ENCODE measurements at places on chromosomes 2 and 18. TPM values are rescaled to one million over a fixed set of nuclear protein-coding genes. Genes with fewer than 3 reads are reported as not detected.

The PROM2 gene
- polyA plus RNA-seq: 6.0 TPM

- no peak for DNase-seq
Measured at GRCh38 chr2:238024986-238025385, 35.8 kb upstream of the SCLY start.

DNA sequence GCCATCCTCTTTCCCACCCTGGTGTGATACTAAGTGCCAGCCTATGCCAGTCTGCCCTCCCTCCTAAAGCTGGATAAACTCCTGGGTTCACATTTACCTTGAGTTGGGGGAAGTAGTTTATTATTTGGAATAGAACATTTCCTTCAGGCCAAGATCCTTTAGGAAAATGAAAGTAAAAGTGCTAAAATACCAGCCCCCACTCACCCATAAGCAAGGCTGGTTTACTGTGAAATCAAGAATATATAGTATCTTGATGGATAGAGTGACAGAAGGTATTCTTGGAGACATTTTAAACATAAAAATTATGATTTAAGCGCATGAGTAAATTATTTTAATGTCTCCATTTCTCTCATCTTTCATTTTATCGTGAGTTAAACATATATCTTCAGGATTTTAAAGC lies 27.1 kb downstream of the ZNF532 start:
- DNase-seq: no peak

DNA sequence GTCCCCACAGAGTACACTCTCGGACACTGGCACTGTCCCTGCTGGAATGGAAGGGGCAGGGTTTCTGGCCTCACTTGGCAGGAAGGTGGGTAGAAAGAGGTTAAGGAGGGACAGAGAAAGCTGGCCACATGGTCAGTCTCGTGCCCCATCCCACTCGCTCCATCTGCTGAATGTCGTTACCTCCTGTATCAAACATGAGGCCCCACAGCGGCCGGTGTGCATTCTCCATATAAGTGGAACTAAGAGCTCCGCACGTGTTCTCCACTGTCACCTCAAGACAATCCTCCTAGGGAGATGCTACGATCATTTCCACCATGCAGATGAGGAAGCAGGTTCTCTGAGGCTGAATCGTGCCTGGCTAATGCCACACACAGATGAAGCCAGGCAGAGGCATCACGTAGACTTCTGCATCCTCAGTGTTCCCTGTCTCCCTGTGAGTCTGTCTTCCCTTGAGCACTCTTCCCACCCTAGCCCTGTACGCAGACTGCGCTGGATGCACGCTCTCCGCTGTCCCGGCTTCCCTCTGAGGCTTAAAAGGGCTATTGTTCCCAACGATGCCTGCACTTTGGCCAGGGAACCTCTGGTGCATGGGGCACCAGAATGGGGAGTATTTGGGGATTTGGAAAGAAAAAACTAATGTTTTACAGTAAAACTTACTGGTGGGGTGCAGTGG lies 35.1 kb downstream of the MAL start:
- no peak for DNase-seq

DNA sequence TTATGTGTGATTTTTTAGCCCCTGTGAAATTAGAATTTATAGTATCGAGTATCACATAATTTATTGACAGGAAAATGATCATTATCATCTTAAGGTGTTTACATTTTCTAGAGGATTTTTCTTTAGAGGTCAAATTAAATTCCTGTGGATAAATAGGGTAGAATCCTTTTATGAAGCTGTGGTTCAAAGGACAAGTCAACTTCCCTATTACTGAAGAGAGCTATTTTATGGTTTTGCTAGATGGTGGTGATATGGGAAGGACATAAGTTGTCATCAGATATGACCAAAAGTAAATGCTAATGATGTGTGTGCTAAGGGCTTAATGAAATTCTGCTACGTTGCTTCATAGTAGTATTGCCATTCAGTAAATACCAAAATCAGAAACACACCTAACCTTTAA lies 80.1 kb downstream of the EML4 start:
- DNase-seq: no peak

The TGFA gene
- polyA plus RNA-seq: 3.7 TPM

The PIEZO2 gene
- 0.30 TPM for polyA plus RNA-seq

- DNase-seq: no peak
Measured at GRCh38 chr2:147211484-147211883, 633.3 kb upstream of the ACVR2A start.

The RAB17 gene
- polyA plus RNA-seq: 83.8 TPM

DNA sequence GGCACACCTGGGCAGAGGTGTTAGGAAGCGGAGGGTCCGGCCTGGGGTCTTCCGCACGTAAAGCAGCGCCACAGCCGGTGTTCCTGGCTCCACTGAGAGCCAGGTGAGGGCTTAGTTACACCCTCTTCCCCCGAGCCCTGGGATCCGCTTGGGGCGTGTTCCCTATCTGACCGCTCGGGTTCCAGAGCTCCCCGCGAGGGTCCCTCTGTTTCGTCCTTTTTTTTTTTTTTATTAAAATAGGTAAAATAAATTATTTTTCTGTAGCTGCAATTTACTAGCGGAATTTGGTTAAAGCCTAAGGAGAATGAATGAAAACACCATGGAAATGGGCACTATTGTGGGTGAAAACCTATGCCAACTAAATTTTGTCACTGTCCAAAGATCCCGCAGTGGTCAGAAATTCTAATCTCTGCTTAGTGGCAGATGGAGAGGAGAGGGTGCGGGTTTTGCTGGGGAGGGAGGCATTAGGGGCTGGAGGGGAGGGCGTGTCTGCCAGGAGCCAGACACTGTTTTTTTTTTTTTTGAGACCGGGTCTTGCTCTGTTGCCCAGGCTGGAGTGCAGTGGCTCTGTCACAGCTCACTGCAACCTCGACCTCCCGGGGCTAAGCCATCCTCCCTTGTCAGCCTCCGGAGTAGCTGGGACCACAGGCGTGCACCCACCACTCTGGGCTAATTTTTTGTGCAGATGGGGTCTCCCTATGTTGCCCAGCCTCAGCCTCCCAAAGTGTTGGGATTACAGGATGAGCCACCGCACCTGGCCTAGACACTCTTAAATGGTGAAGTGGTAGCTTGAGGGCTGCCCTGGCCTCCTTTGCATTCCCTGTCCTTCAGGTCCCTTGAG lies 834 bp downstream of the PDCL3 start:
- peak; percentile 22 for DNase-seq

DNA sequence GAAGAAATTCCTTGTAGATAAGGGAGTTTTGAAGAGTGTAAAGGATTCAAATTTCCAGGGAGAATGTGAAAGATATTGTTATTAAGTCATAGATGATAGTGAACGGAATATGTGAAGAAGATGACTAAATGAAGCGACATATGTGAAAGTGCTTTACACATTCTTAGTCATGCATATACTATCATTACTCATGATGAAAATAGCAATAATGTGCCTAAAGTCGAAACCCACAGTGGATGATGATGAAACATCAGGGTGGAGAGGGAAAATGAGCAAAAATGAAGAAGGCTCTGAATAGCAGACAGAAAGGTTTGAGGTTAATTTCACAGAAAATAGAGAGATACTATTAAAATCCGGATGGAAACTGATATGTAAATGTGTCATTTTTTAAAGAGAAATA lies 1237.1 kb downstream of the LRP1B start:
- no peak for DNase-seq

The TRAPPC8 gene
- 11.5 TPM for polyA plus RNA-seq

DNA sequence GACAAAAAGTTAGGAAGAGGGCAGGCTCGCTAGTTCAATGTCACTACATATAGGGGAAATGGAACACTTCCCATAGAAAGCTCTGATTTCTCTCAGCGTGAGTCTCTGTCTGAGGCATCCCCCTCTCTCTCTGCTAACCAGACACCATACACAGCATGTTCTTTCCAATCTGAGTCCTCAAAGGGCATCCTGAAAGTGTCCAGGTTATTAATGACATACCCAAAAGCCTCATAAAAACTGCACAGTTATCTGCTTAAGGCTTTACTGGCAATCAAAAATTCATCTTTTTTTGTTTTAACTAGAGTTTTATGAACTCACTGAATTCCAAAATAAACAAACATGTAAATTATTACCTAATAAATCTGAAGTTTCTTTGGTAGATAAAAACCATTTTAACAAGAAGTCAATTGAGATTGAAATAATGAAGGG lies 137.4 kb downstream of the AFF3 start:
- DNase-seq: no peak

The SNTG2 gene
- 1.1 TPM for polyA plus RNA-seq

DNA sequence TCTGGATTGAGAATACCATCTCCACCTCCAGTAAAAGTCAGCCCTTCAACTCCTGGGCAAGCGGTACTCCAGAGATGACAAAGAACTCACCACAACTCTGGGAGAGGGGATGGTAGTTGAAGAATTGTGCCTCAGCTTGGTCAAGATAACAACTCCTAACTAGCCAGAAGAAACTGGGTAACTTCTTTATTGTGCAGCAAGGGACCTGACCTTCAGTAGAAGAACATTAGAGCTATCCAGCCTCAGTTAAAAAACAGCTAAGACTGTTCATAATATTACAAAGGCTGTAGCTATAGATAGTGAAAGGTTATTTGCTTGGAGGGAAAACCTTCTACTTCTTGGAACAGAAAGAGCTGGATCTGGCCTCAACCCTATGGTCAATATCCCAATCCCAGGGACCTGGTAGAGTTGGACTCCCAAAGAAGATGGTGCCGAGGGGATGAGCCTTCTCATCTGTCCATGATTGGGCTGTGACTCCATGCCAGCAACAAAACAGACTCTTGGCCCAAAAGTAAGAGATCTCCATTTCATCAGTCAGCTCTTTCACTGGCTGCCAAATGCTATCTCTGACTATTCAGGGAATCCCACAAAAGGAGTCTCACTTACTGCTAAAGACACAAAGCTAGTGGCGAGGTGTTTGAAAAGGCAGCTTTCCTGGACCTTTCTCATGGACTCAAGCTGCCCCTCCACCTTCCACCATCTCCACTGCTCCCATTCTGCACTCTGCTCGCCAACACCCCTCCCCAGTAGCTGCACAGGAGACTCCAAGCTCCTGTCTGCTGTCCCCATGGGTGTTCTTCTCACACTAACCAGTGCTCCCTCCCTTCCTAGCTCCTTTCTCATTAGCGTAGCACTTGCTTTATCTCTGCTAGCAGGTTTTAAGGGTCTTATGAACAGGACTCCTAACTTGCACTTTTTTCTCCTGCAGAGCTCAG lies 145.8 kb downstream of the CAPN13 start:
- no peak for DNase-seq

- DNase-seq: no peak
Measured at GRCh38 chr2:62760555-62760954, 55.0 kb downstream of the EHBP1 start.

The CCBE1 gene
- 0.61 TPM for polyA plus RNA-seq

DNA sequence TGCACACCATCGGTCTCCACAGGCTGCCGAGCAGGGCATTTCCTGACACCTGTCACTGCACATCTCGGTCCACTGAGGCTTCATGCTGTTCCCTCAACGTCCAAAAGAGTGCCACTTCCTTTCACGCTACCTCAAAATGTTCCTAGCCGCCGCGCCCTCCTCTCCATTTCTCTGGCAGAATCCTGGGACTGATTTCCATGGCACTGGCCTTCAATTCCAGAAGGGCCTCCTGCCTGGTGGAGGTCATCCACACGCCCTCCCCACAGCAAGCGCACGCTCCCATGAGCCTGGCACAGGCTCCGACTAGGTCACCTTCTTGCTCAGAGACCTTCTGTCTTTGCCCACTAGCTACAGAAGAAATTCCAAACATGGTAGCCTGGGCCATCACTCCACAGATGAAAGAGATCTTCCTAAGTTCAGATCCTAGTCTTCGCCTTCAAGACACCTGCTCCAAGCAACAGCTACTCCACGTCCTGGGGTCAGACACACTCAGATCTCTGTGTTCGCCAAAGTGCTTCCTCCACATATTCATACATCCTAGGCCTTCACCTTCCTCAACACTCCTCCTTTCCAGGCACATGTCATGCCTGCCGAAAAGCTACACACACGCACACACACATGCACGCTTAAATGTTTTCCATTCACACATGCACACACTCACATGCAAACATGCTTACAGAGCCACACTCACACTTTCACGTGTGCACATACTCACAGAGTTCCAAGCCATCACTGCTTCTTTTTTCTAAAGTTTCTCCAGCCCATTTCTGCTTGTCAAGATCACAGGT lies 94.0 kb downstream of the PXDN start:
- no peak for DNase-seq

The RAB27B gene
- polyA plus RNA-seq: 23.2 TPM

GRCh38 chr2:219641390-219642068 lies 14.1 kb downstream of the SLC4A3 start:
- DNase-seq: no peak

DNA sequence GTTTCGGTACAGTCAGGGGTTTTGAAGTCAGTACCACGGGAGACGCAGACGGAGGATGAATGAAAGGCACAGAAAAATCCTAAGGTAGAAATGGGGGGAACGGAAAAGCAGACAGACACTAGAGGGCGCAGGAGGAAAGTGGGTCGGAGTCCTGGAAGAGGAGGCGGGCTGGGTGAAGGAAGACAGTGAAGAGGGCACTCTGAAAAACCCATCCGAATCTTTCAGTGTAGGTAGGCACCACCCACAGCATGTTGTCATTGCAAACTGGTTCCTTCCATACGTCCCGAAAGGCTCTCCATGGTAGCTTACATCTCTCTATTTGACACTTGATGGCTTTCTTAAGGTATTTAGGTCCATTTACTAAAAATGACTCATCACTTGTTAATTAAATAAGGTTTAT lies 18.5 kb upstream of the ZNF236 start:
- peak; percentile 67 for DNase-seq

- DNase-seq: no peak
Measured at GRCh38 chr2:200100027-200100426, 144.6 kb downstream of the MAIP1 start.

- no peak for DNase-seq
Measured at GRCh38 chr2:152701198-152701597, 16.1 kb downstream of the PRPF40A start.

The ANKRD30B gene
- polyA plus RNA-seq: not detected

DNA sequence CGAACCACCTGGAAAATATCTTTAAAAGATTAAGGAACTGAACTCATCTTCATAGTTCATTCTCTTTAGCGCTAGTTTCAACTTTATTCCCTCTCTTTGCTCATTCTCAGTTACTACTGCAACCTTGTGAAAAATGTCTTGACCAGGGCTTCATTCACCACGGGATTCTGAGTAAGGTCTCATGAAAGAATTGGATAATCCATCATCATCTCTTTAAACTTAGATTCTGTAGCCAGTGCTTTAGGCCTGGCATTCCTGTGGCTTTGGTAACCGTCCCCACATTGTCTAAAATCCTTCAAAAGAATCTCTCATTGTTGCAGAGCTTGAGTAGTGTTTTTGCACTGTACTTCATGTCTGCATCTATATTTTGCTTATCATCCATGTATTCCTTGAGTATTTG lies 229.5 kb downstream of the ETAA1 start:
- DNase-seq: no peak

GRCh38 chr2:185188656-185189055 lies 549.9 kb upstream of the FSIP2 start:
- no peak for DNase-seq

The FBLN7 gene
- polyA plus RNA-seq: 0.50 TPM

Data from stomach (tissue), 19 donors.